B cell (primary cell): ENCODE measurements at places on chromosomes 12 and 14.

GRCh38 chr14:98219638-98220037 is 1052.4 kb downstream of the BCL11B start:
- DNase-seq, result no peak

DNA sequence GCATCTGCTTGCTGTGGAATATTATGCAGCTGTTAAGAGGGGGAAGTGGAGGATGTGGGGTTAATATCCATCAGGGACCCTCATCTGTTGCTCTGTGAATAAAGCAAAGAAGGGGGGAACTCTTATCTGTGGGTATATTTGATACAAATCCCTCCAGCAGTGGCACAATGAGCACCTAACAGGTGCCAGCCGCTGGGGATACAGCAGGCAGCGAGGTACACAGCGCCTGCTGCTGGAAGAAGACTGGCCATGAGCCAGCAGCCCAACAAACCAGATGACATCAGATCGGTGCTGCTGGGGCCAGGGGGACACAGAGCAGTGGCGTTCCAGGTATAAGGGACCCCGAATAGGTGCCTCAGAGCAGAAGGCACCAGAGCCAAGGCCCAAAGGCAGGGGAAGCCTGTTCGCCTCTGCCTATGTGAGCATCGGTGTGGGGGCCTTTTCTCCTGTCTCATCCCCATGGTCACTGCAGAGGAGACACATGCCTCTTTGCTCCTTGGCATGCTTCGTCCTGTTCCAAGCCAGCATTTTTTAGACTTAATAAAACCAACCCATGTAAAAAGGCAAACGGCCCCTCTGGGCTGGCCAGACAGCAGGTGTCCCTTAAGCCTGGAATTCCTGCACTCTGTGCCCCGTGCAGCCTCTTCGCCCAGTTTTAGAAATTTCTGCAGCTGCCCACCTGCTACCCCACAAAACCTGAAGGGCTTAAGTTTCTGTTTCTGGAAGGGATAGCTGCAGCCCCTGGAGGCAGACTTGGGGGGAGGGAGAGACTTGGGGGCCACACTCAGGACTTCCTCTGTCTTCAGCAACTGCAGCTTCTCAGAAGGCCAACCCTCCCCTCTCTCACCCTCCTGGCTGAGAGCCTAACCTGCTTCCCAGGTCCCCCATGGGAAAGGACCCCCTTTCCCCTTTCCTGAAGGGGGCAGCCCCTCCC is 1.6 kb upstream of the CKB start:
- DNase-seq, result no peak

- DNase-seq, result peak; percentile 2
These were observed 4.5 kb downstream of the DCN start for GRCh38 chr12:91178139-91178561.

GRCh38 chr14:92439537-92440344 is 73.8 kb upstream of the RIN3 start:
- DNase-seq, result peak; percentile 36

- no peak for DNase-seq
These were observed 31.0 kb downstream of the SIX1 start for GRCh38 chr14:60618241-60618640.

DNA sequence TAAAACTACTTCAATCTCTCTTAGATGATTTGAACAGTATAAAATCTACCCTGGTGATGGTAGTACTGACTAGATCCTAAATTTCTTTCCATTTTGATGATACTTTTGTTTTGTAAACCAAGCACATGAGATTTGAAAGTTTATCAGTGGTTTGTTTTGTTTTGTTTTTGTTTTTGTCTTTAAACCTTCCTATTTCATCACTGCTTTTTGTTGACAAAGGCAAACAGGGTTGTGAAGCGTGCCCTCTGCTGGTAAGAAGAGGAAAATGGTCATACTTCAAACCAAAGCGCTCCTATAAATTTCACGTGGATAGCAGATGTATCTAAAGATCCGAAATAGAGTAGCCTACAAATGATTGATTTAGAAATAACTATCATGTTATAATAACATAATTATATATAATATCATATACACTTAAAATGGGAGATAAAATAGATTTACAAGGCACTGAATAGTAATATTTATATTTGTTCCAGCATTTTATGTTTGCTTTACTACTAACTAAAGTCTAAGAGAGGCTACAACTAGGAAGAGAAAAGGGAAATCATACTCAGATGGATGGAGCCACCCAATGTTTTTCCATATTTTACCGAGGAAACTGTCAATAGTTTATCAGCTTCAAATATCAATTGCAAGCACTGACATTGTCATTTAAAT is 254.0 kb upstream of the USP15 start:
- peak; percentile 16 for DNase-seq

DNA sequence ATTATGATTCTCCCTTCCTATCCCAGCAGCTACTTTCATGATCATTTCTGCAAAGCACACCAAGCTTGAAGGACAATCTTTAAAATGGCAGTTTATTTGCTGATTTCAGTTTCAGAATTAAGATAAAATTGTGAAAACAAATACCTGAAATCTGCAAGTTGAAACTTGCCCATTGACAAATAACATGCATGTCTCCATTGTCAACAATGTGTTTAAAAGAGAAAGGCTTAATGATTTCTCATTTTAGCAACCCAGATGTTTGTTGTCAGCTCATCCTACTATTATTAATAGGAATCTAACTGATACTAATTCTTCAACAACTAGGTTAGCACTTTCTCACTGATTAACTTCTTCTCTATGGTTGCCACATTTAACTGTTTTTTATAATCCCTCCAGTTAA is 474.6 kb downstream of the PRKD1 start:
- no peak for DNase-seq

GRCh38 chr12:42469355-42470175 is 120.0 kb downstream of the PRICKLE1 start:
- DNase-seq, result peak; percentile 93

DNA sequence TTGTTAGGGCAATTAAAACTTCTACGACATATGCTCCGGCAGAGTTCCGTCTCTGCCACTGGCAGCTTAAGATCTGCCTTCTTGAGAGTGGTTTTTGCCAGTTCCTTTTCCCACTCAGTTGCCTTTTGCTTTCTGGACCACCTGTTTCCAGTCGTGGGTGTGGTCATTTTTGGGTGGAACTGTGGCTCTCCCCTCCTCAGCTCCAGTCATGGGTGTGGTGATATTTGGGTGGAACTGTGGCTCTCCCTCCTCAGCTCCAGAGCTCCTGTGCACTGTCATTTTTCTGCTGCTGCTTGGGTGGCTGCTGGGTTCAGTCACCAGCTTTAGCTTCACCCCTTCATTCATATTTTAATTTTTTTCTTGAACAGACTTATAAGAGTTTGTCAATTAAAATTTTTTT is 25.3 kb downstream of the WDR20 start:
- DNase-seq, result no peak

GRCh38 chr14:91875525-91876286 is 8.4 kb upstream of the TC2N start:
- DNase-seq, result no peak

- no peak for DNase-seq
These were observed 99.6 kb downstream of the LMO3 start for GRCh38 chr12:16506394-16506793.

DNA sequence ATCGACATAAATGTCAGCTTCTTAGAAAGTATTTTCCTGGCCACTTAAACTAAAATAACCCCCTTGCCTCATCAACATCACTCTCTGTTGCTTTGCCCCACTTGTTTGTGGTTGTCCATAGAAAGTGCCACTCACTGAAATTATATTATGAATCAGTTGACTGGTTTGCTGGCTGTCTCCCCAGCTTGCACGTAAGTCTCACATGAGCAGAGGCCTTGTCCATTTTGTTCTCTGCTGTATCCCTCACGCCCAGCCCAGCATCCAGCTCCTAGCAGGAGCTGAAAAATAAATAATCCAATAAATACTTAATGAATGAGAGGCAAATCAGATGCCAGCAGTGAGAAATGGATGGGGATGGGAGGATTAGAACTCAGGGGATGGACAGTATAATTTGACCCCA is 159.3 kb downstream of the KSR2 start:
- DNase-seq, result no peak

DNA sequence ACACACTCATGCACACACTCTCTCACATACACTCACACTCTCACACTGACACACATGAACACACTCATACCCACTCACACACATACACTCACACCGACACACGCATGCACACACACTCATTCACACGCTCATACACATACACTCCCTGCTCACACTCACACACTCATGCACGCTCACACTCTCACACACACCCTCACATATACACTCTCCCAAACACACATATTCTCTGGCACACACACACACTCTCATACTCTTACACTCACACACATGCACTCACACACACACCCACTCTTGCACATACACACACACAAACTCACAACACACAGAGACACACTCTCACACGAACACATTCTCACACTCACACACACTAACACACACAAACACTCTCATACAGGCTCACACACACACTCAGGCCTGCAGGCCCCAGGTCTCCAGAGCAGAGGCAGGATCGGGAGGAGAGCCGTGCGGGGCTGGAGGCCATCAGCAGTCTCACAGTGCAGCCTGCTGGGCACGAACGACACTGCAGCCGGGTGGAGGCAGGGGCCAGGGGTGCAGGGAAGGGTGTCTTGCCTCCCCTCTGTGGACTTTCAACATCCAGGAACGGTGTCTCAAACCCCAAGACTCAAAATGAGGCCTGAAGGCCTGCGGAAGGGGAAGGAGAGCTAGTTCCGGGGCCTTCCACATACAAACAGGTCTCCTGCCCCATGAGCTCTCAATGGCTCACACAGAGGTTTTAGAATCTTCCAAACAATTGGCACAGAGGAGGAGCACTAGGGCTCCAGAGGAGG is 148.7 kb downstream of the ANO2 start:
- DNase-seq, result no peak

GRCh38 chr14:102986810-102987579 is 64.5 kb downstream of the AMN start:
- no peak for DNase-seq

- no peak for DNase-seq
These were observed 55.2 kb downstream of the DAD1 start for GRCh38 chr14:22533739-22534359.

GRCh38 chr14:34300882-34301734 is 160.9 kb downstream of the SPTSSA start:
- no peak for DNase-seq

GRCh38 chr12:66584673-66585072 is 94.2 kb downstream of the GRIP1 start:
- no peak for DNase-seq

DNA sequence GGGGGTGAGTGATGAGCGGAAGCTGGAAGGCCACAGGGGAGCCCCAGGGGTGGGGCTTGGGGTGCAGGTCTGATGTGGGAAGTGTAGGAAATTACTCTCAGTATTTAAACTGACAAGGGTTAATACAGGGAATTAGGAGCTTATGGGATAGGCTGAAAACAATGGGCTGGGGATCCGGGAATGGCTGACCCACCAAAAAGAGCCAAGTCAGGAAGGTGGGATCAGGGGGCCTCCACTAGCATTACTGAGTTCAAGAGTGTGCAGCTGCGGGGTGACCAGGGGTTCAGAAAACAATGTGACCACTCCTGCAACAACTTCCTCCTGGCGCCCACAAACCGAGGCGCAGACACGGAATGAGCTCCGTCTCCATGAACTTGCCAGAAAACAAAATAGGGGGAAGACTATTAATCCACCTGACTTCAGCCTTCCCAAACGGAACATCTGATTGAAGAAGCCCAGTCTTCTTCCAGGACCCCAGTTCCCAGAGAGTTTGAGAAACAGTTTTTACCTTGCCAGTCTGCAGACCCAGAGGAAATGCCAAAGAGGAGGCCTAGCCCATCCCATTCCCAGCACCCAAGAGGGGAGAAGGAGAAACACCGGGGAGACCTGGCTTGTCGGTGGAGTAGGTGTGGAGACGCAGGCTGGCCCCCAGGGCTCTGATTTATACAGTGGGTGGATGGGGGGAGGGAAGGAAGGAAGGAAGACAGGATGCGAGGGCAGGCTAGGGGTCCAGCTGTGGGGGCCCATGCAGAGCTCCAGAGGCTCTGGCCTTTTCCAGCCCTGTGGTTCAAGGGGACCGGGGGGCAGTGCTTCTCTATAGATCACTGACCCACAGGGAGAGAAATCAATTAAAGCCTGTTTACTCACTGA is 16.5 kb upstream of the YY1 start:
- no peak for DNase-seq

DNA sequence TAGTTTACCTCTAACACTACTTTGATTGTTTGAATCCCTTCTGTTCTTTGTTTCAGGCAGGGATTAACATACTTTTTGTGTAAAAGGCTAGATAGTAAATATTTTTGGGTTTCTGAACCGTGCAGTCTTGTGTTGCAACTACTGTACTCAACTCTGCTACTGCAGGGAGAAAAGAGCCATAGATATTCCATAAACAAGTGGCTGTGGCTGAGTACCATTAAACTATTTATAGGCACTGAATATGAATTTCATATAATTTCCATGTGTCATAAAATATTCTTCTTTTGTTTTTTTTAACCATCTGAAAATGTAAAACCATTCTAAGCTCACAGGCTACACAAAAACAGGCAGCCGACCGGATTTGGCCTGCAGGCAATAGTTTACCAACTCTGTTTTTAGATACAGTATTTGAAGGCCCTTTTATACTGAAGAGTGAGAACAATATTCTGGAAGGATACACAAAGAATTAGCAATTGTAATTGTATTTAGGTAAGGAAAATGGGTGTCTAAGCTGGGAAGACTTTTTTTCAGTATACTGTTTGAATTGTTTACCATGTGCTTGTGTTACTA is 15.7 kb downstream of the NR1H4 start:
- DNase-seq, result no peak

DNA sequence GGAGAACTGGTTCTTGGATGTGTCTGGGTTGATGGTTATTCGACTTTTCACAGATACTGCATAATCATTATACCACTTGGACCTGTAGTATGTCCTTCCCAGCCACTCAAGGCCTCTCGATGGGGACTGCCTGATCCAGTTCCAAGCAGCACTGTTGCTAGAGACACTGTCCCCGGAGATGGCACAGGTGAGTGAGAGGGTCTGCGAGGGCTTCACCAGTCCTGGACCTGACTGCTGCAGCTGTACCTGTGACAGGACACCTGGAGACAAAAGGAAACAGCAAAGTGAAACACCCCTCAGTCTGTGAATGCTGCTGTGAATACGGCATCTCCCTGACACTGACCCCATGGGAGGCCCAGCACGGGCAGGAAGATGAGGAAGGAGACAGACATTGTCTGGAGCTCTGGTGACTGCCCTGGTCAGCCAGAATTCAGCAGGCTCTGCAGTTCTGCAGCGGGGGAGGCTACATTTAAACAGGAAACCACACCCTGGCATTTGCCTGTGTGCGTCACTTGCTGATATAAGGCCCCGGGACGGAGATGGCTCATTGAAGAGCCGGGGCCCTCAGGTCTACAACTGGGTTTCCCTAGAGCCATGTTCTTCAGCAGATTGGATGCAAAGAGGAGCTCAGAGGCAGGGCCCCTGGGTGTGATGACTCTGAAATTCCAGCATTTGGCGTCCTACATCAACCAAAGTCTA is 413.6 kb downstream of the TMEM121 start:
- peak; percentile 28 for DNase-seq

DNA sequence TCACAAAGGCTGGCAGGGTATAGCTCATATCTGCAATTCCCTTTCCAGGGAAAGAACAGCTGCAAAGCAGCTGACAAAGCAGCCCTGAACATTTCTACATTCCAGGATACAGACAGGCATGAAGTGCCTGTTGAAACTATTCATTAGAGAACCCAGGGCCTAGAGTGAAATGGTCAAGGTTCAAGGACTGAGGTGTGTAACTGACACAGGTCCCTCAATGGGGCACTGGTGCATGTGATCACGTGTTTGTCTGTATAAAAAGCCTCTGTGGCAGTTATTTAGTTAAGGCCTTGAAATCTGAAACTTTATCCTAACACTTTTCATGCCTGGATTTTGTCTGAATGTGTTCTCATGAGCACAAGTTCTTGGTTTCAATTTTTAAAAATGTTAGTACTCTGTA is 47.1 kb downstream of the GIT2 start:
- no peak for DNase-seq
